Camera-type eye (tissue), 1 donor: ENCODE measurements at places on chromosomes 11 and 22. TPM values are rescaled to one million over a fixed set of nuclear protein-coding genes. Genes with fewer than 3 reads are reported as not detected.

The OR4C16 gene
- total RNA-seq: not detected

The PYGM gene
- 24.2 TPM for total RNA-seq

The CYP2D6 gene
- total RNA-seq: 3.3 TPM

The OTOG gene
- not detected for total RNA-seq

The PGR gene
- total RNA-seq: 0.49 TPM

The PRRG4 gene
- total RNA-seq: 1.4 TPM

The GALR3 gene
- not detected for total RNA-seq

The FLRT1 gene
- total RNA-seq: 14.0 TPM

The FZD4 gene
- 35.6 TPM for total RNA-seq

The DDI1 gene
- not detected for total RNA-seq

The ASCC2 gene
- total RNA-seq: 31.0 TPM

The FXYD2 gene
- 2.6 TPM for total RNA-seq

The NLRP10 gene
- not detected for total RNA-seq

The IGLL1 gene
- not detected for total RNA-seq

The SLC43A3 gene
- 19.0 TPM for total RNA-seq

The GLYATL1 gene
- total RNA-seq: 5.0 TPM

The PCF11 gene
- total RNA-seq: 94.4 TPM

The ACCSL gene
- not detected for total RNA-seq

The CHRNA10 gene
- total RNA-seq: 0.88 TPM

The PHETA2 gene
- 18.1 TPM for total RNA-seq

The SCGB1D2 gene
- total RNA-seq: not detected

The PLEKHA7 gene
- total RNA-seq: 49.3 TPM

The APOBEC3G gene
- 6.5 TPM for total RNA-seq

The SHISAL1 gene
- 6.3 TPM for total RNA-seq

The POGLUT3 gene
- 45.1 TPM for total RNA-seq

The DEFB131B gene
- not detected for total RNA-seq

The ARHGAP8 gene
- 3.2 TPM for total RNA-seq

The TUB gene
- total RNA-seq: 80.9 TPM

The KCTD14 gene
- 2.7 TPM for total RNA-seq

The FAM181B gene
- 1.8 TPM for total RNA-seq

The OR5P2 gene
- not detected for total RNA-seq

The GPHA2 gene
- total RNA-seq: not detected

The JAML gene
- 3.3 TPM for total RNA-seq

The PRSS23 gene
- 51.3 TPM for total RNA-seq

The CDHR5 gene
- total RNA-seq: 0.88 TPM

The SPON1 gene
- total RNA-seq: 135 TPM

The CALCA gene
- total RNA-seq: not detected

The THY1 gene
- 37.3 TPM for total RNA-seq

The LMNTD2 gene
- 0.33 TPM for total RNA-seq

The MOV10L1 gene
- 5.6 TPM for total RNA-seq

The SLC22A9 gene
- not detected for total RNA-seq

The SLC39A13 gene
- total RNA-seq: 52.1 TPM
